ENCODE measurements at places on chromosomes 11 and 22.

- no peak for DNase-seq
Measured at GRCh38 chr11:27282806-27283205, 80.2 kb downstream of the CCDC34 start.

DNA sequence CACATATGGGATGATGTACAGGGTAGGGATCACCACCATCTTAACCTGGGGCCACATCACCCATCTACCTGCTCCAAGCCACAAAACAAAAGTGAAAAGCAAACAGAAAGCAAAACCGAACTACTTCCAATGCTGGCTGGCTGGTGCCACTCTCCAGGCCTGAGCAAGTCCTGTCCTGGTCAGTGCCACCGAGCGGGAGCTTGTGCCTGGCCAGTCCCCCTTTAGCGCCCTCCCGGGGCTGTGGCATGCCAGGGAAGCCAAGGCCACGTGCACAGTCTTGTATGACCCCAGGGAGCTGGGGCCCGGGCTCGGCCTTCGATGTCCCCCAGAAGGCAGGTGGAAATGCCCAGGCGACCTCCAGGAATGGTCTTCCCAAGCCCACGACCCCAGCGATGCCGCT is 17.9 kb upstream of the NAP1L4 start:
- no peak for DNase-seq

GRCh38 chr11:133961890-133962289 is 5.1 kb upstream of the IGSF9B start:
- DNase-seq, result no peak

- DNase-seq, result no peak
Measured at GRCh38 chr11:110501428-110501827, 71.7 kb downstream of the FDX1 start.

DNA sequence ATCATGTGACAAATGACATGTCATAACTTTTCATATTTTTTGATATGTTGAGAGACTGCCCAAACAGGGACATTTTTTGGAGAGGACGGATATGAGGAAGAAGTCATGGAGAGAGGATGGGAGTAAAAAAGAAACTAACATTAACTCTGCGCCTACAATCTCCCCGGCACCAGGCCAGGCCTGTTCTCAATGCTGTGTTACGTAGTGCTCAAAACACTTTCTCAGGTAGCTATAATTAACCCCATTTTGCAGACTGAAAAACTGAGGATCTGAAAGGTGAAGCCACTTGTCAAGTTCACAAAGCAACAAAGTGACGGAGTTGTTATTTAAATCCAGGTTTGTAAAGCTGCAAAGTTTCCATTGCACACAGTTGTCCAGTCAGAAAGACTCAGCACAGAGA is 17.4 kb upstream of the NOX4 start:
- no peak for DNase-seq

GRCh38 chr11:69880826-69881445 is 61.7 kb upstream of the FGF3 start:
- no peak for DNase-seq

DNA sequence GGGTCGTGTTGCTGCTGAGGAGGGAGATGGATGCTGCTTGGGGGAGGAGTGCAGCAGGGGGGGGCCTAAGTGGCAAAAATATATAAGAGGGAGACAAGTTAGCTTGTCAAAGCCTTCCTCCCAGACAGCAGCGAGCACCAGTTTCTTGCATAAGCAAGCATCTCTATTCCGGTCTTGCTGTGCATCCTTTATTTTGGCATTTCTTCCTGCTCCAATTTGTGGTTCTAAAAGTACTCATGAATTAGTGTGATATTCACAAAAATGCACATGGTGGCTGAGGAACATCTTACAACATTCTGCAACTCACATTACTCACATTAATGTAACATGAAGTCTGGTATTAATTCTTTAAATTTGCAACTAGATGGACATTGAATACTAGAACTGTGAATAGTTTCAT is 32.1 kb downstream of the GDPD5 start:
- no peak for DNase-seq

- peak; percentile 66 for DNase-seq
Measured at GRCh38 chr11:112878033-112878601, 83.1 kb upstream of the NCAM1 start.

GRCh38 chr11:43581370-43582023 is 99.0 kb upstream of the HSD17B12 start:
- peak; percentile 29 for DNase-seq

GRCh38 chr11:65204143-65204542 is 22.4 kb downstream of the CAPN1 start:
- DNase-seq, result no peak

GRCh38 chr22:48781868-48782267 is 1045.8 kb downstream of the BRD1 start:
- no peak for DNase-seq

GRCh38 chr11:113528982-113529381 is 53.8 kb upstream of the DRD2 start:
- DNase-seq, result no peak

DNA sequence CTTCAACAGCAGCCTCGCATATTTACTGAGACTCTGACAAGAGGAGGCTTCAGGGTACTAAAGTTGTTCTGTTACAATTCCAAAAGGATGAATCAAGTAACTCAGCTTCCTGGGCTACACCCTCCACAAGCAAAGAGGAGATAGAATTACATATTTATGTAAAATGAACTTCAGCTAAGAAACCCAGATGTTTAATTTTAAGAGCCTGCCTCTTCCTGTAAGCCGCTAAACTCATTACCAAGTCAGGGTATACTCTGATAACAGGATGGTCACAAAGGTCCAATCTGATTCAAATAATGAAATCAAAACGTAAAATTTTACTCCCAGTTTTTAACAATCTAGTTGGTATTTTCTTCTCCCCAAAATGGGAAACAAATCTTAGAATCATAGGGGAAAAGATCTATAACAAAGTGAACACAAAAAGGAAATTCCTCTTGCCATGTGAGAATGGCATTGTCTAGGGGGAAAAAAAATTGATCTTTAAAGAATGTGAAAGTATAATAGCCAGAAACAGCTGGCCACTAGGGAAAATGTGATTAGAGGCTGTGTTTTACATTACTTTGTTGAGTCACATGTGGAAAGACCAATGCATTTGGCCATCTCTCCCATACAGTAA is 30.9 kb downstream of the CHEK2 start:
- peak; percentile 46 for DNase-seq

- no peak for DNase-seq
Measured at GRCh38 chr22:39177791-39178190, 25.3 kb upstream of the CBX7 start.

DNA sequence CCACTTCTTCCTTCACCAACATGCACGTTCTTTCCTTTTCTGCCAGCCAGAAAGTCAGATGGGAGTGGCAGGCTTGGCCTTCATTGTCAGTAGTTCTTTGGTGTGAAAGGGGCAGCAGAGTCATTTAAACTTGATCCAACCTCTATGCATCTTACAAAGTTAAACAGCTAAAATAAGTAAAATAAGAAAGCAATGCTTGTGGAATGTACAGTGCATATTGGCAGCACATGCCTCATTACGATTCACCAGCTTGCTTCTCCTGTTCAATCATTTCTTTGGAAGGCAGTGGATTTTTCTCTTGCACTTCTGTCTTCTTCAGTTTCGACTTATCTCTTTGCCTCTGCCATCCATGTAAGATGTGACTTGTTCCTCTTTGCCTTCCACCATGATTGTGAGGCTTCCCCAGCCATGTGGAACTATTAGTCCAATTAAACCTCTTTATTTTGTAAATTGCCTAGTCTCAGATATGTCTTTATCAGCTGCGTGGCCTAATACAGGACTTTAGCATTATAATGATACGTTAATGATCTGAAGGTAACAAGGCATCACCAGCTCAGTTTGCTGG is 14.8 kb downstream of the LGALS12 start:
- DNase-seq, result no peak

GRCh38 chr11:1055109-1055703 is 18.7 kb upstream of the MUC6 start:
- DNase-seq, result no peak

DNA sequence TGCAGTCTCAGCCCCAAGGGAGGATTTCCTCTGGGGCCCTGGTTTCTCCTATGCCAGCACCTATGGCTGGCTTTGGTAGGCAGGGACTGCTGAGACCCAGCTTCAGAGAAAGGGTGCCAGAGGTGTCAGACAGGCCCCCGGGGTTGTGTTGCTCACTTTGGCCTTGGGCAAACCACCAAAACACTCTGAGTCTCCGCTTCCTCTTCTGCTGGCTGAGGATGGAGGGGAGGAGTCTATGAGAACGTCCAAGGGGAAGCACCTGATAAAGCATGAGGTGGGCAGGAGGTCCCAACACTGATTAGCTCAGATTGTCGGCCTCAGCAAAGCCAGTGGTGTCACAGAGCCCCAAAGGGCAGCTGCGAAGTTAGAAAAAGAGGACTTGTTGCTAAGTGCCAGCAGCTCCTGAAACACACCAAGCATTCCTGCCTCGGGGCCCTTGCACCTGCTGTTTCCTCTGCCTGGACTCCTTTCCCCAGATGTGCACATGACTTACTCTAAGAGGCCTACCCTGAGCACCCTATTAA is 10.5 kb downstream of the SMTNL1 start:
- no peak for DNase-seq

- no peak for DNase-seq
Measured at GRCh38 chr11:69642549-69642912, 1.6 kb downstream of the CCND1 start.

DNA sequence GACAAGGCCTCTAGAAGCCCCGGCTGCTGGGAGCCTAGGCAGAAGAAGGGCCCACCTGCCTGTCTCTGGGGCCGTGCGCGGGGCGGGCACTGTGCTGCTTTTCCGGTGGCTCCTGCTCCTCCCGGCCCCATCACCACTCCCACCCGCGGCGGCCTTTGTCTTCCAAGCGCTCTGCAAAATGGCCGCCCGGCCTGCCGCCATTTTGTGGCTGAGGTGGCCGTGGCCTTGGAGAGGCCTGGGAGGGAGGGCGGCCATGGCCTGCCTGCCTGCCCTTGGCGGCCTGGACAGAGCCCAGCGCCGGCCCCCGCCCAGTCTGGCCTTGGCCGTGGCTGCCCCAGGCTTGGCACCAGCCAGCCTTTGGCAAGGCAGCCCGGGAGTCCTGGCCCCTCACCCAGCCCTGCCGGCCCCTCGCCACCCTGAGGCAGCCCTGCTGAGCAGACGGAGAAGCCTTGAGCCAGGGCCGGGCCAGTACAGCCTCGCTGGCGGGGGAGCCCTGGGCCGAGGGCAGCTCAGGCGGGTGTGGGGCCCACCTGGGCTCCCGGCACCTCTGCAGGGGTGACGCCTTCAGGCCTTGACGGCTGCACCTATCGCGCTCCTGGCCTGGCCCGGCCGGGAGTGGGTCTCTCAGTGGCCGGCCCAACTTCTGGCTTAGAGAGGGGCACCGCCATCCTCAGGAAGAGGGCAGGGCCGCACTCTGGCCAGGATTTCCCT is 46.0 kb upstream of the PPARA start:
- no peak for DNase-seq

- no peak for DNase-seq
Measured at GRCh38 chr11:104366321-104366734, 202.4 kb upstream of the PDGFD start.

DNA sequence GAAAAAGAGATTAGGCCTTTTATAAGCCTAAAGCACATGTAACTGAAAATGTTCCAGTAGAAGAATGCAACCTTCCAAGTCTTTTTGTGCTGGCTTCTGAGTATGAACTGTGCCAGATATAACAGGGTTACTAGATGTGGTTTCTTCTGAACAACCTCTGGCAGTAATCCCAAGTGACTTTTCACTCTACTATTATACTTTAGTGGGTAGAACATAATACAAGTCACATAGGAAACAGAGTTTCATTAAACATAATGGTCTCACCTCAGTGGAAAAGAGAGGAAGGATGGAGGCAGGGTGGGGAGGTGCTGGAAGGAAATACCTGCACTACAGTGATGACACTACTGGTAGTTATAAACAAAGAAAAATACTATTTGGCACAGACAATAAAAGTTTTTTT is 81.3 kb downstream of the PHF21A start:
- DNase-seq, result no peak

DNA sequence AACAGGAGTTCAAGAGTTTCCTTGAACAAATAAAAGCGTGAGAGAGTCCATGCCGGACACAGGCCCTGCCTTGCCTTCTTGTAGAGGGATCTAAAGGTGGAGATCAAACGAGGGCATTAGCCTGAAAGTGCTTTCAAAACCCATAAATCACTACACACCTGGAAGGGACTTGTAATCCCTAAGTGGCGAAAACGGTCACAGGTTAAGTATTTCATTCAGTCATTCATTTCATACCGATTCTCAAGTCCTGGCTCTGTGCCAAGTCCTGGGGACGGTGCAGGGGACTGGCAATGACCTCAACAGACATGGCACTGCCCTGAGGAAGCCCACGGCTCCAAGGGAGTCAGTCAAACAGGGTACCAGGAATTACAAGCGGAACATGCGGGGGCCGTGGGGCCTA is 26.6 kb downstream of the ELFN2 start:
- DNase-seq, result no peak

- DNase-seq, result no peak
Measured at GRCh38 chr11:88604260-88604659, 266.7 kb upstream of the CTSC start.

DNA sequence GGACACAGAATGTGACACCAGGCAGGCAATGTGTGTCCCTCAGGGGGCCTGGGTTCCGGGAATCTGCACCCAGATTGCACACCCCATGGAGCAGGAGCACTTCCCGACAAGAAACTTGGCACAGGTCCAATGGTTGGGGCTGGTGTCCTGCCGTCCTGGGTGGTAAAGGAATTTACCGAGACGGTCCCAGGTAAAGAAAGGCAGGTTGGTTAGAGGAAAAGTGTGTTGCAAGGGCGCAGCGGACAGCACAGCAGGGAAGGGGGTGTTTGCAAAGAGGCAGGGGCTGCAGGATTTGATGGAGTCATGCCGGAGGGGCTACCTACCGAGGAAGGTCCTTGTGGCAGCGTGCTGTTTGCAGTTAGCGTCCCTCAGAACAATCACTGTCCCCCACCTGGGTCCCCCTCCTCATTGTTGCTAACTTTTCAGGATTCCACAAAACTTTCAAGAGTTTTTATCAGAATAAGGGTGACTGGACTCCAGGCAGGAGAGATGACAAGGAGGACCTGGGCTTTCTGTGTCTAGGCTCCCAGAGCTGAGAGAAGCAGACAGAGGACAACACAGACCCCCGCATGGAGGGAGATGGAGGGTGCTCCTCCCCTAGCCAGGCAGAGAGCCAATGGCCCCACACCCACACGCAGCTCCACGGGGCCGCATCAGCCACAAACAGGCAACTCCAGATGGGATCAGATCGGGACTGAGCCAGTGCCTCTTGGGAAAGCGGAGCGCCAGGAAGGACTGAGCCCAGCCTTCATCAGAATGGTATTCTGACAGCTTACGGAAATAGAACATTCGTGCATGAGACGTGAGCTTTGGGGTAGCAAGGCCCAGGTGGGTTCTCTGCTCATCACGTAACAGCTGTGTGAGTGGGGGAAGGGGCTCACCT is 1423.9 kb downstream of the BRD1 start:
- DNase-seq, result no peak

GRCh38 chr11:17369094-17369493 is 17.5 kb downstream of the NCR3LG1 start:
- no peak for DNase-seq

DNA sequence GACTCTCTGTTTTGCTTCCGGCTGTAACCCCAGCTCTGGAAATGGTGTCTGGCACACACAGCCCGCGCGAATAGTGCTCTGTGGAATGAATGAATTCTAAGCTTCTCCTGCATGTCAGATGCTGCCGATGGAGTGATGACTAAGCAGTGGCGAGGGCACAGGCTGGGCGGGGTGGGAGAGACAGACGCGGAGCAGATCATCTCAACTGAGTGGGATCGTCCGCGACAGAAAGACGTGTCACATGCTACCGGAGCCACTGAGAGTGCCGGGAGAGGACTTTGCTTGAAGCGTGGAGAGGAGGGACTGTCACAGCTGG is 334.5 kb downstream of the CTTN start:
- no peak for DNase-seq
